ENCODE measurements at places on chromosomes 12 and 14.

GRCh38 chr12:131628023-131628740 lies 82.7 kb upstream of the SFSWAP start:
- DNase-seq = no peak

- no peak for DNase-seq
Measured at GRCh38 chr12:69916544-69917235, 91.7 kb downstream of the MYRFL start.

DNA sequence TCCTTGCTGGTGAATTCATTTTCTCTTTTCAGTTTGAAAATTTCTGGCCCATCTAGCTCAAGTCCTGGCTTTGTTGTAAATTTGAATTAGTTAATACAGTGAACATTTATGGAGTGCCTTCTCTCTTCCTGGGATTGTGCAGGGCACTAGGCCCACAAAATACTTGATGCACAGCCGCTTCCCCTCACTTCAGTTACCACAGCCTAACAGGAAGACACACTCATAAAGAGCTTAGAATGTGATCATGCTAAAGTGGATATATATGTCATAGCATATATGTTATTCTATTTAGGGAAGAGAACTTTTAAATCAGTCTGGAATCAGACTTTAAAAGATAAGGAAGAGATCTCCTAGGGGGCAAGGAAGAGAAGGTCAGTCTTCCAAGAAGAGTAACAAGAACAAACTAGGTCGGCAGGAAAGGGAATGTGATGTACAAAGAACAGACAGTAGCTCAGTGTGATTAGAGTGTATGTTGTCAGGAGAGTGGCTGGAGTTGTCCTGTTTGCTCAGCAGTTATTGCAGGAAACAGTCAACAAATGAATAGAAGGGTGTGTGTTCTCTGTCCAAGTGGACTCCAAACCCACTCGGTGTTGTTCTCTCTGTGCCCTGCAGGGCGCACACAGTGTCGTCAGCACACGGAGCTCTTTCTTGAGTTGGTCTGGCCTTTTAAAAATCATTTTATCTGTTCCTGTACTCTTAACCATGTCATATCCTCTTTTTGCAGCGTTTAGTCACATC lies 74.4 kb downstream of the DAAM1 start:
- no peak for DNase-seq

DNA sequence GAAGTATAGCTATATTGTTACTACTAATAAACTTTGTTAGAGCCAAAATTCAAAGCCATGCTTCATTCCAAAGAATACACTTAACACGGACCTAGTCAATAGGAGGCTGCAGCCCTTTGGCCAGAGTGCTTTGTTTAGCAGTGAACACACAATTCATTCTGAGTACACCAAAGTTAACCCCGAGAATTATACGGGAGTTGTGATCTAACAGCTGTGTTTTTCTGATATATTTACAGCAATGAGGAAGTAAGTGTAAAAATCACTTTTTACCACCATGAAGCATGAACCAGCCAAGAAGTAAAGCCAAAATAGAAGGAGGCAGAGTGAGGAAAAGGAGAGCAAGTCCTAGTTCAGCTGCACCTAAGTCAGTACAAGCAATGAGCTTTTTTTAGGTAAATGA lies 156.8 kb upstream of the PDE3A start:
- DNase-seq = no peak

Measured in CD4-positive, alpha-beta T cell (primary cell).